ENCODE measurements at places on chromosomes 4 and X. TPM values are rescaled to one million over a fixed set of nuclear protein-coding genes. Genes with fewer than 3 reads are reported as not detected.

Gene MAGEA2B
- total RNA-seq, result not detected

Gene TRIM75
- total RNA-seq, result not detected

Gene COX7B2
- total RNA-seq, result not detected

Gene SLITRK4
- not detected for total RNA-seq

Gene PDGFC
- not detected for total RNA-seq

Gene LGI2
- total RNA-seq, result not detected

- DNase-seq, result peak; percentile 67
These were observed 6.4 kb downstream of the TCEAL8 start for GRCh38 chrX:103248553-103248952.

- DNase-seq, result no peak
These were observed 85.2 kb downstream of the PTTG2 start for GRCh38 chr4:38045289-38045988.

- no peak for DNase-seq
These were observed 211.2 kb upstream of the PSAPL1 start for GRCh38 chr4:7645956-7646355.

DNA sequence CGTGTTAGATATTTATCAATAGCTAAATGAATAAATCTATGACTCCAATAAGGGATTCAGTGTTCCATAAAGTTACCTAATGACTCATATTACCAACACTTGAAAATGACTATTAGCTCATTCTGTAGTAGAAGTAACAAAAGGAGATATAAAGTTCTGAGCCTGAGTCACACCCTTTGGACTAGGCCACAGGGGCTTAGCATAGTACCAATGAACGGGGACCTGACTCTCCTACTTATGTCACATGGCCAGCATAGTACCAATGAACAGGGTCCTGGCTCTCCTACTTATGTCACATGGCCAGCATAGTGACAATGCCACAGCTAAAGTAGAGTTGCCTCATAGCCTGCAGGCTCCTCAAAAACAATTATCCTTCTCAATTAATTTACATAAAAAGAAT, 43.7 kb downstream of the MAGEB16 start:
- DNase-seq, result no peak

DNA sequence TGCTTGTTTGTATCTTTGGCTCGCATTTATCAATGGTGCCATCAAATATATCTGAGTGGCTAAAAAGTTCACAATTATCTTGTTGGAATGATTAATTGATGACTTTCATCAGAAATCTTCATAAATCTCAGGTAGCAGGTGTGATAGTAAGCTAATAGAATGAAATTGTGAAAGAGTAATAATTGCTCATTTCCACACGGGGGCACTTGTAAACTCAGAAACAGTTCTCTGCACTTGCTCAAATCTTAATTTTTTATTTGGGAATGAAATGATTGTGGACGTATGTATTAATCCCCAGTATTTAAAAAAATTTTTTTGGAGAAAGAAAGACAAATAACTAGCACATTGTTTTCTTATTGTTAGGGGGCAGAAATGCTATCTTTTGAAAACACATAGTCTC, 132.8 kb downstream of the DTHD1 start:
- peak; percentile 60 for DNase-seq

- no peak for DNase-seq
These were observed 28.4 kb downstream of the NPNT start for GRCh38 chr4:105923497-105924238.

DNA sequence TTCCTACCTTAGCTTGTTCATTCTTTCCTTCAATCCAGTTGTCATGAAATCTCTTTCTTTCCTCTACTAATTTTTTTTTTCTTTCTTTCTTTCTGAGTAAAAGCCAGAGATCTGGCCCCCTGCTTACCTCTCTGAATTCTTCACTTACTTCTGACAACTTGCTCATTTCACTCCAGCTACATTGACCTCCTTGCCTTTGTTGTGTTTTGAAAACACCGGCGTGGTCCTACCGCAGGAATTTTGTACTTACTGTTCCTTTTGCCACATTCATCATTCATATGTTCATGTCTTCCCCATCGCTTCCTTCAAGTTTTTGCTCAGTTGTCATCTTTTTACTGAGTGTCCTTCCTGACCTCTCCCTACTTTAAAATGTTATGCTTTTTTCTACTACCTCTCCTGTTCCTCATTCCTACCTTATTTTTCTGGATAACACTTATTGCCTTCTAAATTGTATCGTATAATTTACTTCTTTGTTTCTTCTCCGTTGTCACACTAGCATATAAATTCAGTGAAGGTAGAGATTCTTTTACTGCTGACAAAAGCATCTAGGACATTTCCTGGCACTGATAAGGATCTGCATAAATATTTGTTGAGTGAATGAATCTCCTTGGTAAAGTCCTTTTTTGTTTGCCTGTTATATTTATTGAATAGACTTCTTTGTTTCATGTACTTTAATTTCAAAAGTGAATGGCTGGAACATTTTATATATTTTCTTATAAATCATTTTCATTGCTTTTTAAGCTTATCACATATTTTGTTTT, 74.4 kb downstream of the NFKB1 start:
- DNase-seq, result no peak

DNA sequence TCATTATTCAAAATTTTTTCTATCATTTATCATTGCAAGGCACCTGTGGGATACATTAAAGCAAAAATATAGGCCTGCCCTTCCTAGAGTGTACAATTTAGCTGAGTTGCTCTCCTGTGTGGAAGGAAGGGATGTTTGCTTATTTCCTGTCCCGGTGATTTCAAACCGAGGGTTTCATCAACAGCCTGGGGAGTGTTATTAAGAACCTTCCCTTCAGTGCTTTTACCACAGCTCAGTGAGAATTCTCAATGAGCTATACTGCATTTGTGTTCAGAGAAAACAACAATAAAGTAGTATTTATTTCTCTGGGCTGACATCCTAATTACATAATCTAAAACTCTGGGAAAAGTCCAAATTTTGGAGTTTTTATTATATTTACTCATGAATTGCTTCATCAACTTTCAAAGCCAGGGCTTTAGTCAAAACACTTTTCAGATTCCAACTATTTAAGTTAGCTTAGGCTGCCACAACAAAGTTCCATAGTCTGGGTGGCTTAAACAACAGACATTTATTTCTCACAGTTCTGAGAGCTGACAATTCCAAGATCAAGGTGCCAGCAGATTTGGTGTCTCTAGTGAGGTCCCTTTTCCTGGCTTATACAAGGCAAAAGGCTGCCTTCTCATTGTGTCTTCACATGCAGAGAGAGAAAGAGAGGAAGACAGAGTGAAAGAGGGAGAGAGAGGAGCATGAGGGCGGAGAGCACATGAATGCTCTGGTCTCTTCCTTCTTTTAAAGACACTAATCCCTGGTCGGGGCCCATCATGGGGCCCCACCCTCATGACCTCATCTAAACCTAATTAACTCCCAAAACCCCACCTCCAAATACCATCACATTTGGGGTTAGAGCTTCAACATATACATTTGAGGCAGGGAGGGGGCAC, 62.6 kb downstream of the MMRN1 start:
- DNase-seq, result no peak

DNA sequence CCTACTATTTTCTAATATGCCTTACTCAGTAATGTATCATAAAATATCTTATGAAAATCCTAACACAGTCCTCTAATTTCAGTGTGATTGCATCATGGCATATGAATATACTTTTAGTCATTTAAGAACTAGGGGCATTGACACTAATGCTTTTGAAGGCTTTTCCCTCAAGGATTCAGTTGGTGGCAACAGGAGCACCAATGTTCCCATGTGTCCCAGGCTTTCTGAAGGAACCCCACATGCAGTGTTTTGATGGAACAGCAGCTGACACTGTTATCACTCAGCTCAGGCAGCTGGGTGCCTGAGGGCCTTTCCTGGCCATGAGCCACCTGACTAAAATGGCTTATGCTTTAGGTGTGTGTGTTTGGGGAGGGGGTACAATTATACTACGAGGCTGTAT, 348.3 kb downstream of the ARHGAP24 start:
- no peak for DNase-seq

DNA sequence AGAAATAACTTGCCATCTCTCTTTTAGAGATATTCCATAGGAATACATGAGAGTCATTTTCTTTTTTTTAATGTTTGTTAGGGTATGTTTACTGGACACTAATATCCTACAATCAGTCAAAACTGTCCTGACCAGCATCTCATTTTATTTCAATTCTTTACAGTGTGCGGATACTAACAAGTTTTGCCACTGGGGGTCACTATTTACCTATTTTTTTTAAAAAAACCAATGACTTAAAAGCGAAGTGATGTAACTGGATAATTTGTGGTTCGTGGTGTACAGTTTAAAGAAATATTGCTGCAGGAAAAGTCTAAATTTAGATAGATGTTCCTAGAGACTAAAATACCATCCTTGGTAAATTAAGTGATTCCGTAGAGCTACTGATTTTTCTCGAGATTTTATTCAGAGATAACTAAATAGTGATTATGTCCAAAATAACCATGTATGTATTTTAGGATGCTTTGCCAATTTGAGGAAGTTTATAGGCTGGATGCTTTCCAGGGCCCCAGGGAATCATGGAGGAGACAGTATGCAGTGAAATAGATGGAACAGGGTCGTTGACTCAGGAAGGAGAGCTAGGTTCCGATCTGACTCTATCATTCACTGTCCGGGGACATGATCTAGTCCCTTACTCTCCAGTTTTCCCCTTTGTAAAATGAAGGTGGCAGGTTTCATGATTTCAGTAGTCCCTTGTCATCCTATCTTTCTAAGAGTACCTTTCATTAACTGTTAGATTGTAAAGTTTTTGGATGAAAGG, 34.0 kb upstream of the GNPDA2 start:
- peak; percentile 80 for DNase-seq

GRCh38 chrX:27915617-27916016, 65.6 kb downstream of the DCAF8L1 start:
- DNase-seq, result no peak

DNA sequence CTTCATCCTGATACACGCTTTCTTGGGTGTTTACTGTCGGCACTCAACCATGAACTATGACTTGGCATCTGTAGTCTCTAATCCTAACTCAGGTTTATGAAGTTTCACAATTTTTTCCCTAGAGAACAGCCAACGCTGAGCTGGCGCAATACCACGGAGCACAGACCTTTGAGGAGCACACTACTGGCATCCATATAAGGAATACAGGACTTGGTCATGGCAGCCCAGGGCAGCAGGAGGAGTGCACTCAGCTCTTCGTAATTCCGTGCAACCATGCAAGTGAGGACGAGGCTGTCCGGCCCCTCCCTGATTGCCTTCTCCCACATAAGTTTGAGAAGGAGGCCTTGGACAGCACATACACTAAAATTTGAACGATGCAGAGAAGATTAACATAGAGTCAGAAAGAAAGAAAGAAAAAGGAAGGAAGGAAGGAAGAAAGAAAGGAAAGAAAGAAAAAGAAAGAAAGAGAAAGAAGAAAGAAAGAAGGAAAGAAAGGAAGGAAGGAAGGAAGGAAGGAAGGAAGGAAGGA, 41.0 kb upstream of the PDLIM5 start:
- peak; percentile 29 for DNase-seq

DNA sequence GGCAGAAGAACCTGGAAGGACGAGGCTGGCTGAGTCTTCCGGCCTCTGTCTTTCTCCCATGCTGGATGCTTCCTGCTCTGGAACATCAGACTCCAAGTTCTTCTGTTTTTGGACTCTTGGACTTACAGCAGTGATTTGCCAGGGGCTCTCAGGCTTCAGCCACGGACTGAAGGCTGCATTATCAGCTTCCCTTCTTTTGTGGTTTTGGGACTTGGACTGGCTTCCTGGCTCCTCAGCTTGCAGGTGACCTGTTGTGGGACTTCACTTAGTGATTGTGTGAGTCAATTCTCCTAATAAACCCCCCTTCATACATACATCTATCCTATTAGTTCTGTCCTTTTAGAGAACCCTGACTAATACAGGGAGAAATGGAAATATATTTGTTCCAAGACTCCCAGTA, 265.8 kb downstream of the PCDH18 start:
- DNase-seq, result no peak

DNA sequence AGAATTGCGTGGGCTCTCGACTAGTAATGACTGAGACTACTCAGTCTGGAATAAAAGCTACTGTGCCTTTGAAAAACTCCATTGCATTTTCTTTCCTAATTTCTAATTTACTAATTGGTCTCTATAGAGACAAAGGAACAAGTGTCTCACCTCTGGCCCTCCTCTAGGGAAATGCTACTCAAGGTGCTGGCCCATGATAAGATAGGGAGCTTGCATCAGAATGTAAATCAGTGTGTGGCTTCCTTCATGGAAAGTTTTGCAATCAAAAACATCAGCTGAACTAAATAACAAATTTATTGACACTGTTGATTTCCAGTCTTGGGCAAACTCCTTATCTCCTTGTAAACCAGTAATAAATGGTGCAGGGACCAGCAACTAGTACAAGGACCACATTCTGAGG, 81.8 kb downstream of the SRPX start:
- no peak for DNase-seq

GRCh38 chrX:45751156-45751555, 550.5 kb upstream of the DIPK2B start:
- no peak for DNase-seq

DNA sequence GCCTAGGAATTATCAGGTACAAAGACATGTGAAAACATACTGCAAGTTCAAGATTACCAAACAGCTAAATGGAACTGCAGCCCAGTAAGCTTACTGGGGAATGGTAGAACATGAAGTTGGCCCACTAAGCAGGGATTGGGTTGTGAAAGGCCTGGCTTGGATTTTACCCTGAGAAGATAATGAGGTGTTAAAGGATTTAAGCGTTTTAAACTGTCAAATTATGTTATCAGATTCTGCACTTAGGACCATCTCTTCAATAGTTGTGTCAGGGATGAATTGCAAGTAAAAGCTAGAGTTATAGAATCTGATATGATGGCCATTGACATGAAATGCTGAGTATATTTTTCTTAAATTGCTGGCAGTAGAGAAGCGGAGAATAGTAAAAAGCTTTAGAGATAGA, 225.7 kb downstream of the GRID2 start:
- DNase-seq, result no peak
